ENCODE measurements at places on chromosomes 6 and 20.

- no peak for DNase-seq
These were observed 59.0 kb downstream of the IGF2R start for GRCh38 chr6:160027931-160028330.

DNA sequence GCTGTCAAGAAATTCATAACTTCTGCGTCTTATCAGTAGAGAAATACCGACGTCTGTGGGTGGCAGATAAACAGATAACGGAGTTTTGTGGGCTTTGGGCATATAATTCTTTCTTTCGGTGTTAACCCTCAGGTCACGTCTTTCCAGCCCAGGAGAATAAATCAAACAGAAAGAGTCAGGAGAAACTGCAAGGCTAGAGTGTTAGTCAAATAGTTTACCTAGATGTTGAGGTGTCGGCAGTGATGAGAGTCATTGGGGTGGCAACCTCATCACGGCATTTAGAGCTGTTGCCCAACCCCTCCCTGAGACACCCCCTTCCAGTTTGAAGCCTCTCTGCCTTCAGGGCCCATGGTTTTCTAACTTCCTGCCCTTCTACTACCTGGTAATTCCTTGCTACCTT, 49.5 kb downstream of the ADTRP start:
- no peak for DNase-seq

GRCh38 chr20:50587291-50587961, 77.2 kb downstream of the PTPN1 start:
- DNase-seq = no peak

DNA sequence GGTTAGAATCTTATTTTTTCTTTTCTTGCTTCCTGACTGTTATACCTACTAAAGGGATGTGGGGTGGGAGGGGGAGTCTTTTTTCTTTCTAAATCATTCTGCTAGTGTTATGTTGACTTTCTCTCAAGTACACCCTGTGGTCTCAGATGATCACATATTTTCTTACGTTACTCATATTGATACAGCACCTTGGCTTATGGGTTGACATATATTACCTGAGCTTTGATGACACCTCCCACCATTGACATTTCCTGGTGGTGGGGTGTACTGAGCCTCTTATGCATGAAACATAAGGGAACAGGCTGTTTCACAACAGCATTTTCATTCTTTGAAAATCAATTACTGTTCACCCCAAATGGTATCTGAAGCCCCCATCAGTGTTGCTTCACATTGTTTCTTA, 169.8 kb downstream of the MMS22L start:
- no peak for DNase-seq

DNA sequence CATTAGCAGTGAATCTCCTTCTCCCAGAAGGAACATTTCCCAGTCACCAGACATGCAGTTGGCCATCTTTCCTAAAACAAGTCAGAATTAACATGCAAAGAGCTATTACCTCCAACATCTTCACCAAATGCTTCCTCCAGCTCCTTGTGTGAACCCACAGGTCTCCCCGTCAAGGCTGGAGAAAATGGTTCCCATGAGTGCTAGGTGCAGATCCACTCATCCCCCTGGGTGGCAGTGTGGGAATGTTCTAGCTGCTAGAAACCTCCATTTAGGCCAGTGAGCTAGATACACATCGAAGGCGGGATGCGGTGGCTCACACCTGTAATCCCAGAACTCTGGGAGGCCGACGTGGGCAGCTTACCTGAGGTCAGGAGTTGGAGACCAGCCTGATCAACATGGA, 603.9 kb upstream of the SLC35B3 start:
- DNase-seq = no peak

DNA sequence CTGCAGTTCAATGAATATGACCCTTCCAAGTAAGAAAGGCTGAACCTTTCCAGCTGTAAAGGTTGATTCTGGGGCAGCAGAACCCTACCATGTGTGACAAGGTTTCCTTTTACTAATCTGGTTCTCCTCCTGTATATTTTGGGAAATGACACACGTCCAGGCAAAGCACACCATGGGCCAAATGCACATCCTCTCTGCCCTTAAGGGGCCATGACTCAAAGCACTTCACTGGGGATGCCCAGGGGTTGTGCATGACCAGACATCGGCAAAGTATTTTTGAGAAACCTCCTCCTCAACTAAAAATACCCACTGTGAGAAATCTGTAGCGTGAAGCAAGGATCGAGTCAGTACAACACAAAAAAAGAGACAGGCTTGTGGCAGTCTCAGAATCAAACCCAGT, 174.7 kb downstream of the BACH2 start:
- no peak for DNase-seq

DNA sequence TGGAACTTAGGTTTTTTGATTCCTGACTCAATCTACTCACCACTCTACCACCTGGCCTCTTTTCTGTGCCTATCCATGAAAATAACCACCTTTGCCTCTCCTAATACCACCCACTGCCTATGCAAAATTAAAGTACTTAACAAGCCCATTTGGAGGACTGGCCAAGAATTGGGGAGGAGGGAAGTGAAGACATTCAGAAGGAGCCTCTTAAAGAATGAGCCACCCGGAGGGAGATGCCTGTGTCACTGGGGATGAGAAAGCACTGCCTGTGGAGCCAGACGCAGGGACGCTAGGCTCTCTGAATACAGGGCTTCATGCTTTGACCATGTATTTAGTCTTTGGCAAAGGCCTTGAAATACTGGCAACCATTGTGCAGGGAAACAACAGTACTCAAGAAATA, 40.0 kb upstream of the MRPS10 start:
- no peak for DNase-seq

GRCh38 chr6:156190270-156190669, 586.9 kb upstream of the ARID1B start:
- no peak for DNase-seq
